ENCODE measurements at places on chromosomes 3 and 15. TPM values are rescaled to one million over a fixed set of nuclear protein-coding genes. Genes with fewer than 3 reads are reported as not detected.

DNA sequence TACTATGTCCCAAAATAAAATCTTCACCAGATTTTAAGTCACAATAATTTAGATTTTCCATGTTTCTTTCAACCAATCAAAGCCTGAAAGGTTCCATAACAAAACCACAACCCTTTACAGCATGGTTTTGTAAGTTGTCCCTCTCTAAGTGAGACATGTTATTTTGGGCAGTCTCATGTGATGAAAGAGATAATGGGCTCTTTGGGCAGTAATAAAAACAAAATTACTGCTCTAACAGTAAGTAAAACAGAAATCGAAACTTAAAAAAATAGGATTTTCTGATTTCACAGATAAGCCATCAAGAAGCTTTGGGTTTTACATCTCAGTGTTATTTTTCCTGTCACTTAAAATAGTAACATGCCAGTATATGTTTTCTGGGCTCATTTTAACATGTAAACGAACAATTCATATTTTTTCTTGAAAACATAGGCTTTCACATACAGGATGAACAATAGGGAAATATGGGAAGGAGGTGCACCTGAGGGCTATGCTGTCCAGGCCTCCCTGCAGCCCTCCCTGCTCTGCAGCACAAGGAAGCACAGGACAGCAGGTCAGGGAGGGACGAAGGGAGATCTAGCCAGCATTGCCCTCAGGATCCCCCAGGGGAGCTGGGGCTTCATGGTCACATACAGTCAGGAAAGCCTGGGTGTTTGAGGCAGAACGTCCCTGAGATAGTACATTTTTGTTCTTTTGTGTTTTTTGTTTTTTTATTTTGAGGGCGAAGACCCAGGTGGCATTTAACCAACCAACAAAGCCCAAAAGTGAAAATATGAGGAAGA lies 157.4 kb downstream of the SHOX2 start:
- no peak for DNase-seq

- no peak for DNase-seq
Observed at GRCh38 chr15:85545752-85546151, 165.3 kb downstream of the AKAP13 start.

DNA sequence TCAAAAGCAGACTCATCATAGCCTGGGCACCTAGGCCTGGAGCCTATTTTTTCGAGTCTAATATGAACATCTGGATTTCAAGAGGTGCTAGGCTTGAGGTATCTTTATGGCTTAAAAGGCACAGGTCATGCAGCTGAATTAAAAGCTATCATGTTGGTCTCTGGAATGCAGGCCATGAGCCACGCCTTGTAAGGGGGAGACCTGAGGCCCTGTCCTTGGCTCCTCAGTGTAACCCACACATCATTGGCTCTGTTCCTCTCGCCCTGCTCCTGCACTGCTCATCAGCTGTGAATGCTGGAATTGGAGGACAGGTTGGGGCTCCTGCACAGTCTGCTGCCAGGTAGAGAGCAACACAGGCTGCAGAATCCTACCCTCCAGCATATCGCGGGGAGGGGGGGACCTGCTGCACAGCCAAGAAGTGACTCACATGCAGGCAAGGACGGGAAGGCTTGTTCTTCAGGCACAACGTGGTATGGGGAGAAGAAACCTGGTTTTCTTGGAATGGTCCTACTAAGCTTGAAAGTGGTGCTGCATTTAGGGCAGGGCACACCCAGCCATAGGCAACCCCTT lies 146.0 kb downstream of the CHST2 start:
- no peak for DNase-seq

DPPA2 gene
- total RNA-seq: not detected

CADM2 gene
- 4.3 TPM for total RNA-seq

PLA2G4E gene
- not detected for total RNA-seq

C3orf22 gene
- not detected for total RNA-seq

PSMA4 gene
- 109 TPM for total RNA-seq

SAMMSON gene
- total RNA-seq: not detected

Measured in left ventricle myocardium inferior (tissue), 1 donor.